Inflammatory macrophage (primary cell): ENCODE measurements at places on chromosomes 2 and 18.
A peak's percentile ranks its signal among the peaks of the same experiment; 100 is the strongest.

- no peak for DNase-seq
Measured at GRCh38 chr2:82023710-82024109, 1719.2 kb upstream of the LRRTM1 start.

GRCh38 chr2:38709567-38710194, 41.5 kb downstream of the SRSF7 start:
- no peak for DNase-seq

DNA sequence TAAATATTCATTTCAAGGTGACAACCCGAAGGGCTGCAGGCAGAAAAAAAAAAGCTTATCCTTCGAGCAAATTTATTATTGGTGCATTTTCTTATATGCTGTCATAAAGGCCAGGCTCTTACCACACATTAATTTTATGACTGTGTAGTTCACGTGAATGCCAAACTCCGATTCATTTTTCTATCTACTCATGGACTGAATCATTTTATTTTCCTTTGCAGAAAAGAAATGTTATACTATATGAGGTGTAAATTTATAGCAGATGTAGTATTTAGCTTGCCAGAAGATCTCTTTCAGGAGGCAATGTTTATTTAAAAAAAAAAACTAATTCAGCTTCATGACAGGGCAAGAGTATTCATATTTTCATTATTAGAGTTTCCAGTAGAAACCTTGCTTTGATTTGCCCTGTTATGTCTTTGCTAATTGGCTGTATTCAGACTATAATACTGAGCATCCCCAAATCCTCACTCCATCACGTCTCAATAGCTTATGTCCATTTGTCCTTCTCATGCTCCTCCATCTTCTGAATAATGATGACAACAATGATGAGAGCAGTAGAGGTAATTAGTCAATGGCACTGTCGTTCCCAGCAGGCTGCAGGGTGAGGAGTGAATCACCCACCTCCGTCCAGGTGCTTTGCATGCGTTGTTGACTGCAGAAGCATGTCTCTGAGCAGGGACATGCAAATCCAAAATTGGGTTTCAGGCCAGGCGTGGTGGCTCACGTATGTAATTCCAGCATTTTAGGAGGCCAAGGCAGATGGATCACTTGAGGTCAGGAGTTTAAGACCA, 101.1 kb upstream of the RAB12 start:
- DNase-seq = no peak

DNA sequence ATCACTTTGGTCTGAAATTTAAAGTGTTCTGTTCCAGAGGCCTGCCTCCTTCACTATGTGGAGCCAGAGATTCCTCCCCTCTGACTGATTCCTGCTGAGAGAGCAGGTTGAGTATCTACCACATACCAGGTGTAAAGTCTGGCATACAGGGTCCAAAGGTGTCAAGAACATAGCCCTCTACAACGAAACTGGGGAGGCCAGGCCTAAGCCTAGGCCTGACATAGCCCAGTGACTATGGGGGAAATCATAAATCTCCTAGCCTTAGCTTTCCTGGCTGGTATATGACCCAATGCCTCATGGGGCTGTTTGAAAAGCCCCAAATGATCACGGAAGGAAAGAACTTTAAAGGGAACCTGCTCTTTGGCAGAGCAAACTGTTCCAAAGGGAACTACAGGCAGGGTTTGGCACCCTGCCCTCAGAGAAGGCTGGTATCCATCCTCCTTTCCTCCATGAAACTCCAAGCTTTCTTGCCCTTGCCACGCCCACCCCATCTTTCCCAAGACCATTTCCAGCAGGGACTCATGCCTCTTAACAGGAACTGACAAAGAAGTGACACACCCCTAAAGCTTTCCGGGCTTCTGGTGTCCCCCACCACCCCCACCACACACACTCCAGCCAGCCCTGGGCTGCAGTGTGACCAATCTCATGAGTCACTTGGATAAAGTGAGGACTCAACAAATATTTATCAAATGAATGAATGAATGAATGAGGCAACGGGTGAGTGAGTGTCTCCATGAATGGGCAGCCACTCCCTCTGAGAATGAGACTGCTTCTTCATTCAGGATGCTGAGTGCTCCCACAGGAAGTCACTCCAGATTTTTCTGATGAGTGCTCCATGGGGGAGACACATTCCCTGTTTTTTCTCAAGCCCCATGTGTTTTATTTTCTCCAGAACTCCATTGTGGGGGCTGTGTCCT, 114.5 kb upstream of the STPG4 start:
- DNase-seq = peak; percentile 69

DNA sequence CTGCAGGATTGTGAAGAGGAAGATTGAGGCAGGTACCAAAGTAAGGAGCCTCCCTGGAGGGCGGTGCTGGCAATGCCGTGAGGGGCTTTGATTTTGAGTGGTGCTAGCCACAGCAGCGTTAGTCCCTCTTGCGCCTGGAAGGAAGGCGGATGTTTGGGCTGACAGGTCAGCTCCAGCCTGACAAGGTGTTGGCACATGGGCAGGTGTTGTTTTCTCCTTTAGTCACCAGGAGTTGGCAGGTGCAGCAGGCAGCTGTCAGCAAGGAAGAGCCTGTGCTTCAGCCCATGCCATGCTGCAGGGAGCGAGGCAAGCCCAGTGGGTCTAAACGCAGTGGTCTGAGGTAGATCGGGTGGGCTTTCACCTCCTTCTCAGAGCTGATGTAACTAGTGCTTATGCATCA, 8.5 kb downstream of the SEC11C start:
- no peak for DNase-seq

- no peak for DNase-seq
Measured at GRCh38 chr2:199851883-199852282, 891 bp upstream of the FTCDNL1 start.

DNA sequence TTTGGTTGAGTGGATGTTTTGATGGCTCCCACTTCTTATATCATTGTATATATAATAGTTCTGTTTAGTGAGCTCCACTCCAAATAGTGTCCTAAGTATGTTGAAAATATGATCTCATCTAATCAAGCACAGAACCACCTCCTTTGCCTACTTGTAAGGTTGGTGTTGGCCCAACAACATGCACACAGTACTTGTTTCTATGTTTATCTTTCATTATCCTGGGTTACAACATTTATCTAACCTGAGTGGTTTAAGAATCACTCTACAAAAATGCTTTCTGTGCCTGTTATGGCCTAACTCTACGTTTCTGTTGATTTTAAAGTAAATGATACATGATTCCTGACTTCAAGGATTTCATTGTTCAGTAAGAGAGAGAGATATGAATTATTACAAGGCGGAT, 281.9 kb downstream of the FIGN start:
- no peak for DNase-seq

GRCh38 chr2:138110453-138111083, 146.3 kb downstream of the HNMT start:
- no peak for DNase-seq

DNA sequence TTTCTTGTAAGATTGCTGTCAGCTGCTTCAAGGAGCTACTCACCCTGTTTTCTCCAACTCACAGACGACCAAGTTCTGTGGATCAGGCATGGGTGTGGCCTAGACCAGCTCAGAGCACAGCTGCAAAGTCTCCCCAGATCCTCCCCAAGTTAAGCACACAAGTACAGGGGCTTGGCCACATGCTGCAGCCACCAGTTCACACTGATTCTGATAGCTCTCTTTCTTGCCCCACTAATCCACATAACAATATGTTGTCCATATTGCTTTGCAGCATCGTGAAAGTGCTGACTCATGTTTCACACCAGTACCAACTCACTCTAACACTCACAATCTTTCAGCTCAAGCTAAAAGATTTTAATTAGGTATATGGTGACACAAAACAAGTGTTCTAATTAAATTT, 437.0 kb downstream of the PARD3B start:
- DNase-seq = no peak

DNA sequence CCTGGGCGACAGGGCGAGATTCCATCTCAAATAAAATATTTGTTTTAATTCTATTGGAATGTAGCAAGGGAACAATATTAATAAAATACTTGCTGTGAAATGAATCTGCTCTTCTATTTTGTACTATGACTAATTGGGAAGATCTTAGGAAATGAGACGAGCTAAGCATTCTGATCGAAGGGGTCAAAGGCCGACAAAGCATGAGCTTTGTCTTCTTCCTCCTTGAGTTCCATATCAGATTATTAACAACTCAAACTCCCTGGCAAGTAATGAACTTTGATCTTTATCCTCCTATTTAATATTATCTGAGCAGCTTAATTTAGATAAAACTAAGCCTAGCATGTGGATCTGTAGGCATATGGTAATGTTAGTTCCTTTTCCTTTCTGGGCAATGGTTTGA, 15.5 kb downstream of the GEMIN6 start:
- no peak for DNase-seq

- no peak for DNase-seq
Measured at GRCh38 chr18:31070206-31070605, 27.7 kb upstream of the DSC3 start.

DNA sequence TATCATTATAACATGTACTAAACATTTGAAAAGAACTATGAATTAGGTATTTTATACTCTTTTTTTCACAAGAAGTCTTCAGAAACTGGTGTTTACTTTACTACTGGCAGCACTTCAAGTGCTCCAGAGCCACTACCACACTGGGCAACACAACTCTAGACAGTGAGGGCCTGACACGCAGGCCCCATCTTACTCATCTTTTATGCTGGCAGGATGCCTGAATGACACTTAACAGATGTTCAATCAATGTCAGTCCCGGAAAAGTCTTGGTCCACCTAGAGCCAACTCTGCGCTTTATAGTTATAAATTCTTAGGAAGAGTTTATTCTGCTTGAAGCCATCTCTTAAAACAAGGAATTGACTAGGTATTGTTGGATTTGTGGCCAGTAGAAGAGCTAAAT, 8.7 kb upstream of the WIPF1 start:
- no peak for DNase-seq

- no peak for DNase-seq
Measured at GRCh38 chr2:135175177-135175576, 123.1 kb downstream of the RAB3GAP1 start.

DNA sequence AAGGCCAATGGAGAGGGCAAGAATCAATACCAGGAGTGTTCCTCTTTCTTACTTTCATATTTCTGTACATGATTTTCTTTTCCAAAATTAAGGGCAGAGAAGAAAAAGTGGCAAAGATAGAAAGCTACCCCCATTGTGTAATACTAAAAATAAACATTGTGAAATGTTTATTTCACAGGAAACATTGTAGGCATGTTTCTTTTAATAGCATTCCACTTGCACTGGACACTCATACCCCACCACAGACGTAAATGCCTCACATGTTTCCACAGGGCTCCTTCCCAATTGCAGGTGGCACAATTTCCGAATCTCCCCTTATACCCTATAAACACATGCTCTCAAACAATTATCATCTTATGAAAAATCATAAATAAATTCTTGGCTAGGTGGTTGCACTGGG, 645.1 kb upstream of the SETBP1 start:
- DNase-seq = no peak

DNA sequence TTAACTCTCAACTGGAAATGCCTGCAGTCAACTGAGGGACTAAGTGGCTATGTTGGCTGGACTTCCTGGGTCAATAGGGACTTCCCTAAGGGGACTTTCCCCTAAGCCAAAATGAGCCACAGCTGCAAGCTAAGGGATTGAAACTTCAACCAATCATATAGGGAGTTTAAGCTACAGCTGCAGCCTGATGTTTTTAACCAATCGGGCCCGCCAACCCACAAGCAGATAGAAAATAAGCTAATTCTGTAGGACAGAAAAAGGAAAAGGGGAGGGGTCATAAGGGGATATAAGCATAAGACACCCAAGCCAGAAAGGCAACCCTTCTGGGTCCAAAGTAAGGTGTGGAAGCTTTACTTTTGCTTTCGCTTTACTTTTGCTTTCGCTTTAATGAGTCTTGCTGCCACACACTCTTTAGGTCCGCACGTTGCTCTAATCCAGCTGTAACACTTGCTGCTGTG, 927.5 kb downstream of the ERBB4 start:
- no peak for DNase-seq

- DNase-seq = no peak
Measured at GRCh38 chr2:183093857-183094657, 15.5 kb downstream of the DUSP19 start.

DNA sequence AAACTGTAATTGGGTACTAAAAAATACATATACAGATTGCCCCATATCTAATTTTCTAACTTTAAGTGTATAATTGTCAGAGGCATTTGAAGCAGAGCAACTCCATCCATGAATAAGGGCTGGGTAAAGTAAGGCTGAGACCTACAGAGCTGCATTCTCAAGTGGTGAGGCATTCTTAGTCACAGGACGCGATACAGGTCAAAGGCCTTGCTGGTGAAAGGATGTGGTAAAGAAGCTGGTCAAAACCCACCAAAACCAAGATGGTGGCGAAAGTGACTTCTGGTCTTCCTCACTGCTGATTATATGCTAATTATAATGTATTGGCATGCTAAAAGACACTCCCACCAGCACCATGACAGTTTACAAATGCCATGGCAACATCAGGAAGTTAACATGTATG, 50.0 kb downstream of the SLC8A1 start:
- DNase-seq = no peak

- no peak for DNase-seq
Measured at GRCh38 chr2:164055623-164056022, 319.8 kb upstream of the FIGN start.

DNA sequence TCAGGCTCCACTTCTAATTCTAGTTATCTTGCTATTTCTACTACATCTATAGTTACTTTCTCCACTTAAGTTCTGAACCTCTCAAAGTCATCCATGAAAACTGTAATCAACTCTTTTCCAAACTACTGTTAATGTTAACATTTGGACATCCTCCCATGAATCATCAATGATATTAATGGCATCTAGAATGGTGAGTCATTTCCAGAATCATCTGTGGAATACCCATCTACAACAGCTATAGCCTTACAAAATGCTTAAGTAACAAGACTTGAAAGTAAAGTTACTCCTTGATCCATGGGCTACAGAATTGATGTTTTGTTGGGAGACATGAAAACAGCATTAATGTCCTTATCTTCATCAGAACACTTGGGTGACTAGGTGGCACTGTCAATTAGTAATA, 35.4 kb downstream of the BARD1 start:
- no peak for DNase-seq

DNA sequence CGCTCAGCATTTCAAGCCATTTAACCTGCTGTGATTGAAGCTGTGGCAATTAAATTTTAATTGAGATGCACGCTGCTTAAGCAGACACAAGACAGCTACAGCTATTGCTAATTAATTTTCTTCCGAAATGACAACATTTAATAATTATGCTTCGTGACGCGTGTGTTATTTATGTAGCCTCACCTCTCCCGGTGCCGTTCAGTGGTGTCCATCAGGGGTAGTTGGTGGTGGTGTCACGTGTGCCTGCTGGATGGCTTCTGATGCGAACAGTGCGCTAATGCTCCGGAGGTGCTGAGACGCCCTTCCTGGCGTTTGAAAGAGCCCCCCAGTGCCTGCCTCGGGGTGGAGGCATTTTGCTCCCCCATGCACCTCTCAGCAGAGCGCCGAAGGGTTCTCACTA, 39.5 kb downstream of the GLI2 start:
- DNase-seq = no peak

GRCh38 chr2:220669324-220669723, 902.8 kb downstream of the EPHA4 start:
- no peak for DNase-seq
